ENCODE measurements at places on chromosomes 5 and 9.

- no peak for DNase-seq
These were observed 59.5 kb downstream of the MAST4 start for GRCh38 chr5:66655395-66656324.

DNA sequence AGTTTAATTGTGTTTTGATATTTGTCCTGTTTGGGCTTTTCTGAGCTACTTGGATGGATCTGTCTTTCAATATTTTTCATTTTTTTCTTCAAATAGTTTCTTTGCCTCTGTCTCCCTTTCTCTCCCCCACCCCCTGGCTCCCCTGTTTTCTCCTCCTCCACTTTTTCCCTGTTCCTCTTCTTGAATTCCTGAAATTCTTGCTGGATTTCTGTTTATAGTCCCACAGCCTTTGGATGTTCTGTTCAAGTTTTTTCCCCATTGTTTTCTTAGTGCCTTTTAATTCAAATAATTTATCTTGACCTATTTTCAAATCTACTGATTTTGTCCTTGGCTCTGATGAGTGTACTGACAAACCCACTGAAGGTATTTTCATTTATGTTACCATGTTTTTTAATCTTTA is 113.0 kb downstream of the VPS13A start:
- no peak for DNase-seq

DNA sequence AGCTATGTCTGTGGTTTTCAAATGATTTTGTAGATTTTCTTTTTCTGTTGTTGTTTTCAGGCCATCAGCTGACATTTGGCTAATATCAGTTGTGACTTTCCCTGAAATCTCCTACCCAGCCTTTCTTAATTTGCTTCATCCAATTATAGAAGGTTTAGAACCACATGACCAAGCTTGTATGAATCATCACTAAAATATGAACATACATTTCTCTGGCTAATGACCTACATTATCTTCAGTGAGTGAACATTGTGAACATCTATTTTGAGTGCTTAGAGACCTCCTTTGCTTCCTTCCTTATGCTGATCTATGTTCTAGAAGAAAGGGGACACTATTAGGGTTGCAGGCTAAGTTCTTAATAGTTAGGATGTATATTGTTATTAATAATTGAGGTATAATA is 532.5 kb downstream of the RAB3C start:
- DNase-seq: no peak

DNA sequence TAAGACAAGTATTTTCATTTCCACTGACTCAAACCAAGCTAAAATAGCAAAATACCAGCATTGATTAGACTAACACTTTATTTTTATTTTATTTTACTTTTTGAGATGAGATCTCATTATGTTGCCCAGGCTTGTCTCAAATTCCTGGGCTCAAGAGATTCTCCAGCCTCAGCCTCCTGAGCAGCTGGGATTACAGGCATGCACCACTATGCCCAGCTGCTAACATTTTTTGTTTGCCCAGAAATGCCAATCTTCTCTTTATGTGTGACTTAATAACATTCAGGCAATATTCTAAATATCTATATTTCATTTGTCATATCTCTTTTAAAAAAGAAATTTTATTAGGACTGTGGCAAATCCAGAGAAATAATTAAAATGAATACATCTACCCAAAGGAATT is 55.0 kb downstream of the OXCT1 start:
- DNase-seq: no peak

GRCh38 chr5:68223904-68224303 is 8.3 kb downstream of the PIK3R1 start:
- DNase-seq: no peak

DNA sequence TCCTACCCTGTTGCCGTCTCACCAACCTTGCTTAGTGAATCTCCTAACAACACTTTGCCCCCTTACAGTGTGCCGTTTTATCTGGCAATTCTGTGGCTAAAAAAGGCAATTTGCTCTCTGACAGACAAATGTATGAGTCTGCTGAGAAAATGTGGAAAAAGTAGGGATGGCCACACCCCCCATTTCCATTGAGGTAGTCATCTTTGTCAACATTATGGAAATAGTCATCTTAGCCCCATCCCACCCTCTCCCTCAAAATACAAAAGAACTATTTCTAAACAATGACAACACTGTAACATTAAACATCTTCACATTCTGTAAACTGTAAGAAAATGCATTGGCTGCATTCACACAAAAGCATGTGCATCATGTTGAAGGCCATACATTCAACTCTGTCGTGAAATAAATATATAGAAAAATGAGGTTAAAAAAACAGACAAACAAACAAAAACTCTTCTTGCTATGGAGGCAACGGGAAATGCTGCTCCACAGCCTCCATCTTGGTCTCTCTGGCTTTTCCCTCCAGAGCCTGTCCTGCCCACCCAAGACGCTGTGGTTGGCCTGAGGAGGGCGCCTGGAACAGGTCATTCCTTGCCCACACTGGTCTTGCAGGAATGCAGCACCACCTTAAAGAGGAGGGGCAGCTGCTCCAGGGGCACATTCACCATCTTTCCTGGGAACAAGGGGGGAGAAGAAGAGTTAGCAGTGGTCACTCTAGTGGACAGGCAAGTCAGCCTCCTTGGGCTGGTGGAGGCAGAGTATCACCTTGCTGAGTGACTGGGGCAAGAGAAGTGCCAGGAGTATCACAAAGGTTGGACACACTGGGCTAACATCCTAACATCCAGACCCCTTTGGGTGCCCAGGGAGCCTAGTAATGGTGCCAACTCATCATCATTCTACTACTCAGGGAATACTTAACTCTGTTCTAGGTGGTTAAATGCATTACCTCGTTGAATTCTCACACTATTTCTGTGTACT is 15.2 kb upstream of the NR5A1 start:
- DNase-seq: no peak
